ENCODE measurements at places on chromosomes 3 and 15. TPM values are rescaled to one million over a fixed set of nuclear protein-coding genes. Genes with fewer than 3 reads are reported as not detected.

LSAMP gene
- 10.7 TPM for total RNA-seq

MAGI1 gene
- 30.2 TPM for total RNA-seq

ZNF80 gene
- not detected for total RNA-seq

TEX55 gene
- total RNA-seq = not detected

TMC3 gene
- under 0.01 TPM for total RNA-seq

PLIN1 gene
- 0.41 TPM for total RNA-seq

EFCAB12 gene
- not detected for total RNA-seq

ROBO2 gene
- 1.2 TPM for total RNA-seq

IQCH gene
- total RNA-seq = 0.74 TPM

DLL4 gene
- total RNA-seq = 0.09 TPM

GOLGA6L7 gene
- total RNA-seq = not detected

SH2D7 gene
- total RNA-seq = not detected

TBC1D2B gene
- 51.5 TPM for total RNA-seq

GOLGA6A gene
- not detected for total RNA-seq

P2RY1 gene
- 1.1 TPM for total RNA-seq

CXCR6 gene
- total RNA-seq = not detected

Measured in fibroblast of the aortic adventitia (primary cell).